Mammary microvascular endothelial cell (primary cell): ENCODE measurements at places on chromosomes 4 and X. TPM values are rescaled to one million over a fixed set of nuclear protein-coding genes. Genes with fewer than 3 reads are reported as not detected.

Gene RAB9B
- total RNA-seq, result 0.10 and 0.13 TPM in 2 replicates

Gene NXF2B
- total RNA-seq, result not detected in 2 replicates

Gene ARL9
- total RNA-seq, result 0.07 and 0.10 TPM in 2 replicates

Gene EFHC2
- total RNA-seq, result not detected in 2 replicates

Gene ARHGAP4
- total RNA-seq, result 2.3 and 5.2 TPM in 2 replicates

Gene IL15
- 2.6 and 4.1 TPM in 2 replicates for total RNA-seq

Gene CFAP47
- not detected in 2 replicates for total RNA-seq

Gene SLC38A5
- total RNA-seq, result 32.2 and 39.8 TPM in 2 replicates

Gene DTHD1
- total RNA-seq, result not detected in 2 replicates

Gene ETDB
- total RNA-seq, result not detected in 2 replicates

Gene PFKFB1
- not detected in 2 replicates for total RNA-seq

Gene SPP1
- 0.10 and 1.1 TPM in 2 replicates for total RNA-seq

Gene ASMT
- total RNA-seq, result not detected in 2 replicates

Gene TCEAL7
- total RNA-seq, result 1.2 and 5.3 TPM in 2 replicates

Gene FGF16
- 0.98 and 1.9 TPM in 2 replicates for total RNA-seq

Gene TMPRSS11B
- not detected in 2 replicates for total RNA-seq

Gene CTSO
- 8.7 and 8.9 TPM in 2 replicates for total RNA-seq

Gene RBPJ
- 28.9 and 36.3 TPM in 2 replicates for total RNA-seq

Gene PITX2
- 0.07 and 0.10 TPM in 2 replicates for total RNA-seq

Gene TRPC5OS
- 0.05 TPM in 1 of 2 replicates, not detected in the other for total RNA-seq

Gene PLK4
- total RNA-seq, result 16.3 and 17.4 TPM in 2 replicates

Gene TBC1D8B
- total RNA-seq, result 3.1 TPM in 2 replicates

Gene NPNT
- total RNA-seq, result 0.59 and 0.67 TPM in 2 replicates

Gene RPS3A
- 2,457 and 2,611 TPM in 2 replicates for total RNA-seq
